Nephron progenitor cell (in vitro differentiated cells): ENCODE measurements at places on chromosomes 3 and 15.

GRCh38 chr3:17456046-17456445, 286.4 kb downstream of the TBC1D5 start:
- H3K27ac ChIP-seq = no peak overlapping the region
- no peak for DNase-seq
- H3K4me1 ChIP-seq = no peaks in the 10 kb centered on the region
- H3K36me3 ChIP-seq = peaks cover 33% of the 10 kb centered on the region
- no peak overlapping the region for H3K4me3 ChIP-seq

GRCh38 chr3:194688200-194688740, 2.6 kb downstream of the FAM43A start:
- H3K4me3 ChIP-seq = peak overlapping the region; percentile 76
- H3K27ac ChIP-seq = peak overlapping the region; percentile 78
- no peak for DNase-seq
- peaks cover 77% of the 10 kb centered on the region for H3K4me1 ChIP-seq

- no peaks in the 10 kb centered on the region for H3K36me3 ChIP-seq
- no peak overlapping the region for H3K4me3 ChIP-seq
- H3K27ac ChIP-seq = no peak overlapping the region
- peaks cover 17% of the 10 kb centered on the region for H3K27me3 ChIP-seq
- DNase-seq = no peak
These were observed 150.9 kb downstream of the TPRA1 start for GRCh38 chr3:127439621-127440020.

DNA sequence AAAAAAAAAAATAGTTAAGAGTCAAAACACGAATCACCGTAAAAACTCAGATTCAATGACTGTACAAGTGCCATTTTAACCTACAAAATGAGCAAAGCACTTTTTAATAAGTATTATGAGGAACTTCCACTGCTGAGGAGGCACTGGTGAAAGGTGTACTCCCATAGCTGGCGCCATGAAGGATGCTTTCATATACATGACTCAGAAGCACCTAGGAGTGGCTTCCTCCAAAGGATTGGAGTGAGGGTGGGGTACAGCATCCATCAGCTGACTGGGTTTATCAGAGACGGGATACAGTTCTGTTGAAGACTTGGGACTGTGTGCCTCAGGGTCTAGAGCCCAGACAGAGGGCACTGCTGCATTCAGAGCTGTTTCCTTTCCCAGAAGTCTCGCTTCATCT, 60.9 kb upstream of the MEX3B start:
- peaks cover 27% of the 10 kb centered on the region for H3K4me1 ChIP-seq
- peaks cover 3% of the 10 kb centered on the region for H3K27me3 ChIP-seq
- no peak for DNase-seq

- H3K4me1 ChIP-seq = no peaks in the 10 kb centered on the region
- no peak overlapping the region for H3K27ac ChIP-seq
- DNase-seq = no peak
- H3K36me3 ChIP-seq = peaks cover 44% of the 10 kb centered on the region
- H3K4me3 ChIP-seq = no peak overlapping the region
These were observed 48.9 kb downstream of the NIPA2 start for GRCh38 chr15:22887157-22887951.

- H3K4me3 ChIP-seq = no peak overlapping the region
- peaks cover 6% of the 10 kb centered on the region for H3K4me1 ChIP-seq
- no peak overlapping the region for H3K27ac ChIP-seq
- no peaks in the 10 kb centered on the region for H3K36me3 ChIP-seq
These were observed 6.2 kb upstream of the EHD4 start for GRCh38 chr15:41978534-41978933.

- DNase-seq = no peak
- no peaks in the 10 kb centered on the region for H3K27me3 ChIP-seq
- no peak overlapping the region for H3K27ac ChIP-seq
- no peaks in the 10 kb centered on the region for H3K4me1 ChIP-seq
- no peaks in the 10 kb centered on the region for H3K36me3 ChIP-seq
- H3K4me3 ChIP-seq = no peak overlapping the region
These were observed 447.8 kb upstream of the THBS1 start for GRCh38 chr15:39132954-39133600.

- no peak overlapping the region for H3K4me3 ChIP-seq
- no peak for DNase-seq
- H3K27ac ChIP-seq = peak overlapping the region; percentile 43
These were observed 87.2 kb upstream of the TBL1XR1 start for GRCh38 chr3:177284383-177284881.

GRCh38 chr3:72180405-72180804, 395.5 kb upstream of the PROK2 start:
- H3K27ac ChIP-seq = no peak overlapping the region
- peaks cover 46% of the 10 kb centered on the region for H3K4me1 ChIP-seq
- H3K4me3 ChIP-seq = no peak overlapping the region
- DNase-seq = no peak

- H3K4me1 ChIP-seq = peaks cover 6% of the 10 kb centered on the region
- peaks cover 53% of the 10 kb centered on the region for H3K27me3 ChIP-seq
- peak overlapping the region; percentile 42 for H3K4me3 ChIP-seq
These were observed 1.3 kb downstream of the PPM1M start for GRCh38 chr3:52246728-52247408.

GRCh38 chr3:34216711-34217335, 418.4 kb downstream of the PDCD6IP start:
- peak overlapping the region; percentile 62 for H3K27ac ChIP-seq
- no peaks in the 10 kb centered on the region for H3K27me3 ChIP-seq
- DNase-seq = no peak
- H3K36me3 ChIP-seq = no peaks in the 10 kb centered on the region
- H3K4me1 ChIP-seq = peaks cover 10% of the 10 kb centered on the region

DNA sequence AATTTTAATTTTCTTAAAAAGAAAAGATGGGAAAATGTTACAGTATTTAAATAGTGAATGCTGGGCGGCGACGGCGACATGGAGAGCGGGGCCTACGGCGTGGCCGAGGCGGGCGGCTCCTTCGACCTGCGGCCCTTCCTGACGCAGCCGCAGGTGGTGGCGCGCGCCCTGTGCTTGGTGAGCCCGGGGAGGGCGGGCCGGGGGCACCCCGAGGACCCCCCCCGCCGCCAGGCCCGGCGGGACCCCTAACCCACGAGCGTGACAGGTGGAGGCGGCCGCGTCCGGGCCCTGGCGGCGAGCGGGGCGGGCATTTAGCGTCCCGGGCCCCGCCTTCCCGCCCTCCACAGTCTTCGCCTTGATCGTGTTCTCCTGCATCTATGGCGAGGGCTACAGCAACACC, 38.4 kb upstream of the GOLGA8J start:
- H3K27ac ChIP-seq = no peak overlapping the region
- no peak for DNase-seq
- peaks cover 8% of the 10 kb centered on the region for H3K4me1 ChIP-seq
- no peak overlapping the region for H3K4me3 ChIP-seq
- no peaks in the 10 kb centered on the region for H3K36me3 ChIP-seq

GRCh38 chr3:149673393-149673792, 15.6 kb upstream of the WWTR1 start:
- peaks cover 18% of the 10 kb centered on the region for H3K4me1 ChIP-seq
- no peaks in the 10 kb centered on the region for H3K36me3 ChIP-seq
- no peak for DNase-seq
- H3K27me3 ChIP-seq = peaks cover 13% of the 10 kb centered on the region

GRCh38 chr3:88991496-88991895, 115.9 kb upstream of the EPHA3 start:
- H3K27ac ChIP-seq = no peak overlapping the region
- H3K4me3 ChIP-seq = no peak overlapping the region
- H3K4me1 ChIP-seq = no peaks in the 10 kb centered on the region
- no peaks in the 10 kb centered on the region for H3K27me3 ChIP-seq
- H3K36me3 ChIP-seq = no peaks in the 10 kb centered on the region

DNA sequence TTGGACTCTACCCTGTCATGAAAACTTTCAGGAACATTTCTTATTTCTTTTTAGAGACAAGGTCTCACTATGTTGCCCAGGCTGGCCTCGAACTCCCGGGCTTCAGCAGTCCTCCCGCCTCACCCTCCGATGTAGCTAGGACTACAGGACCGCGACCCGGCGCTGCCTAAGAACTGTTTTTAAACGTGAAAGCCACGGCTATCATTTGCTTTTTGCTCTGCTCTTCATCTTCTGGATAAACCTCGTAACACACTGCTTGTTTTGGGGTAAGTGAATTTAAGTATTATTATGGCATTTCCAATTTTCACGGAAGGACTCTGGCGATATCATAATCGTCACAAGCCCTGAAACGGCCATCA, 14.3 kb upstream of the CCNL1 start:
- DNase-seq = peak; percentile 26
- H3K27ac ChIP-seq = peak overlapping the region; percentile 94
- peak overlapping the region; percentile 93 for H3K4me3 ChIP-seq
- H3K36me3 ChIP-seq = peaks cover 24% of the 10 kb centered on the region

DNA sequence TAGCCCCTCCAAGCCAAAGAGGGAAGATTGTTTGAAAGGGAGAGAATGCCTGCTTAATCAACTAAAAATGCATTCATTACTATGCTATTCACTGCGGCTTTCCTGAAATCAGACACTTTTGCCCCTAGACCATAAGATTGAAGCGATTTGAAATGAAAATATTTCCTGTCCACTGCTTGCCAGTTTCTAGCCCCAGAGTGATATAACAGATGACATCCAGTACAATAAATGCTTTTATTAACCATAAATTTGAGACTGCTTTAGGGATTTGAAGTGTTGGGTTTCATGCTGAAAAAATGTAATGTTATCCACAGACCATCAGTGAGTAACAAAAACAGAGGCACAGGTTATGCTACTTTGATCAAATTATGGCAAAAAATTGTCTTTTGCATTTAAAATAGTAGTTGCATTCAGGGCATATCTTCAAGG, 14.1 kb downstream of the IL17RD start:
- peaks cover 36% of the 10 kb centered on the region for H3K36me3 ChIP-seq
- peak overlapping the region; percentile 98 for H3K27ac ChIP-seq
- no peaks in the 10 kb centered on the region for H3K27me3 ChIP-seq
- peaks cover 93% of the 10 kb centered on the region for H3K4me1 ChIP-seq
- DNase-seq = no peak

- peaks cover 10% of the 10 kb centered on the region for H3K4me1 ChIP-seq
- peak overlapping the region; percentile 7 for H3K27ac ChIP-seq
- no peak for DNase-seq
- H3K36me3 ChIP-seq = peaks cover 73% of the 10 kb centered on the region
- no peak overlapping the region for H3K4me3 ChIP-seq
These were observed 56.3 kb upstream of the CSPG5 start for GRCh38 chr3:47634996-47635395.

DNA sequence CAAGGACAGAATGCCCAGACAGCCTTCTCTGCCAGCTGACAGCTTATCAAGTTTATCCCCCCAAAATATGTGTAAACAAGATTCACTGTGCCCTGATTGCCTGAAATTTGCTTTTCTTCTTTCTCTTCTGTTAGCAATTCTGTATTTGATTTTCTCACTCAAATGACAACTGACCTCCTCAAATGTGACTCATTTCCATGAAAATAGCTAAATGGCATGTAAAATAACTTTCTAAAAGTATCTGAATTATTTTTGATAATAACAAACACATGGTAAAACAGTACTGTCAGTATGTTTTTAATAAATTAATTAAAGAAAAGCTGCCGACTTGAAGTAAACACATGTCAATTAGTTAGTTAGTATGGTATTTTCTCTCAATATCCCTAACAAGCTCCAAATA, 202.3 kb upstream of the STAC start:
- peaks cover 3% of the 10 kb centered on the region for H3K27me3 ChIP-seq
- DNase-seq = no peak
- H3K4me1 ChIP-seq = peaks cover 22% of the 10 kb centered on the region
- H3K27ac ChIP-seq = no peak overlapping the region
- H3K4me3 ChIP-seq = no peak overlapping the region
- H3K36me3 ChIP-seq = no peaks in the 10 kb centered on the region

GRCh38 chr15:69794645-69795469, 302.9 kb downstream of the TLE3 start:
- no peaks in the 10 kb centered on the region for H3K36me3 ChIP-seq
- peaks cover 15% of the 10 kb centered on the region for H3K27me3 ChIP-seq
- no peak overlapping the region for H3K27ac ChIP-seq
- no peak for DNase-seq
- no peak overlapping the region for H3K4me3 ChIP-seq
- peaks cover 43% of the 10 kb centered on the region for H3K4me1 ChIP-seq

GRCh38 chr3:15979495-15979894, 181.7 kb upstream of the ANKRD28 start:
- H3K27me3 ChIP-seq = peaks cover 3% of the 10 kb centered on the region
- H3K27ac ChIP-seq = no peak overlapping the region
- H3K36me3 ChIP-seq = no peaks in the 10 kb centered on the region
- no peak for DNase-seq
- H3K4me1 ChIP-seq = peaks cover 26% of the 10 kb centered on the region

DNA sequence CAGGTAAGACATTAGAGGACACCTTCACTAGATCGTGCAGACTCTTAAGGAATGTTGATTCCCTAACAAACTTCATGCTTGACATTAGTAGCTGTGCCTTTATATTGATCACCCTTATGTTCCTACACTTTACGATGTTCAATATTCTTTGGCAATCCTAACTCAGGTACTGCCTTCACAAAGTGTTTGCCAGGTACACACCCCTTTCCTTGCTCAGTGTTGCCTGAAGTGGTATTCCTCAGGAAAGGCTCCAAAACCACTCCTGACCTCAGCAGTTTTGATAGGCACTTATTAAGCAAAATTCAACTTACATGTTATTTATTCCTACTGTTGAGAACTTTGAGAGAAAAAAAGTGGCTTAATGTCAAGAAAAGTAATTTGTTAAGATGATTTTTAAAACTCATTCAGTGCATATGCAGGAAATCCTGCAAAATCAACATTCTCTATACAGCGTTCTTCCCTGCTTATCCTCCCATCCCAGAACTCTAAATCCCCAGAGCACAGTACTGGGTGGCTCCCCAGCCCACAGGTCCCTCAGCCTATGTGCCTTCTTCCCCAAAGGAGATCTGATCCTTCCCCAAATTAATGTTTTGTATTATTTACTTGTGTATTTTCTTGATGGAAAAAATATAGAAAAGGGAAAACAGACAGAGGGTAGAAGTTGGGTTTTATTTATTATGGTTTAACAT, 260.7 kb downstream of the MECOM start:
- H3K4me3 ChIP-seq = no peak overlapping the region
- H3K27me3 ChIP-seq = peaks cover 5% of the 10 kb centered on the region
- peaks cover 9% of the 10 kb centered on the region for H3K4me1 ChIP-seq
- H3K36me3 ChIP-seq = no peaks in the 10 kb centered on the region
- no peak for DNase-seq
- H3K27ac ChIP-seq = no peak overlapping the region
